Choroid plexus epithelial cell (primary cell): ENCODE measurements at places on chromosomes 12 and 14.

DNA sequence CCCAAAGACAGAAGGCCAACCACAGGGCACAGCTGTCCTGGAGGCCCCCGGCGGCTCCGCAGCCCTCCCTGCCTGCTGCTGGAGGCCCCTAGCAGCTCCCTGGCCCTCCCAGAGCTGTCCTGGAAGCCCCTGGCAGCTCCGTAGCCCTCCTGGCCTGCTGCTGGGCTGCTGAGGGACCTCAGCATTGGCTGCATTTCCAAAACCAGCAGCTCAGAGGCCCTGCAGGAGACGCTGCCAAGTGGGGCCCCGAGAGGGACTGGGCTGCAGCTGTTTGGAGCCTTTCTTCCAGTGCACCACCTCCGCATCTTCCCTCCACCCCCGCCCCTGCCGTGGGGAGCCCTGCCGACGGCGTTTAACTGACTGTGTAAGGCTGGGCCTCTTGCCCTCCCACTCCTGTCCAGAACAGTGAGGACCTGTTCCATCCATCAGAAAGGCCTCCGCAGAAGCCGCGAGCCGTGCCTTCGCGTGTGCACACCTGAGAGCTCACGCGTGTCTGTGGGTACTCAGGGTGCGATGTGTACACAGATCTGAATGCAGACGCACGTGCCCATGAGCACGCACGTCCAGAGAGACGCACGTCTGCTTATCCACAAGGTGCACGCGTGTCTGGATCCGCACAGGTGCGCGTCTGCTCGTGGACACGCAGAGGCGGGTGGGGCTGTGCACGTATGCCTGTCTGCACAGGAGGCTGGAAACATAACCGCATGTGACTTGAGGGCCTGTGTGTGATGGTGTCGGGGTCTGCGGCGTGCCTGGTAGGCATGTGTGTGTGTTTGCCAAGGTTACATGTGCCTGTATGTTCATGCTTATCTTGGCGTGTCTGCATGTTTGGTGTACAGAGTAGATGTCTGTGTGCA, 57.0 kb upstream of the FBRSL1 start:
- DNase-seq = peak; percentile 58

GRCh38 chr14:24780281-24780680, 146.3 kb upstream of the GZMB start:
- no peak for DNase-seq

DNA sequence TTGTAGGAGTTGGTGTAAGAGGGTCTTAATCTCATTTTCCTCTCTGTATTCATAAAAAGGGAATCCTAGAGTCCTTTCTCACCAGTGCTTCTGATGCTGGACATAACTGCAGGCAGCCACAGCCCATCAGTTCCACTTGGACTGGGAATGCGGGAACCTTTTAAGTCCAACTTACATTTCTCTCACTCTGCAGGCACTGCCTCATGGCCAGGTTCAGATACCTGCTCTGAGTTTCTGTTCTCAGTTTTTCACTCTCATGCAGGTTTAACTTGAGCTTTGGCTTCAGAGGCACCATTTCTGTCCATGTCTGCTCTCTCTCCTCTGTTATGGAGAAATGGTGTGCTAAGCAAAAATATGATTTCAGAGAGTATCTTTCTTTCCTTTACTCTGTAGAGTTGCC, 4.2 kb downstream of the ACVR1B start:
- no peak for DNase-seq

- peak; percentile 47 for DNase-seq
These were observed 69.9 kb downstream of the SERPINA3 start for GRCh38 chr14:94682061-94682516.

DNA sequence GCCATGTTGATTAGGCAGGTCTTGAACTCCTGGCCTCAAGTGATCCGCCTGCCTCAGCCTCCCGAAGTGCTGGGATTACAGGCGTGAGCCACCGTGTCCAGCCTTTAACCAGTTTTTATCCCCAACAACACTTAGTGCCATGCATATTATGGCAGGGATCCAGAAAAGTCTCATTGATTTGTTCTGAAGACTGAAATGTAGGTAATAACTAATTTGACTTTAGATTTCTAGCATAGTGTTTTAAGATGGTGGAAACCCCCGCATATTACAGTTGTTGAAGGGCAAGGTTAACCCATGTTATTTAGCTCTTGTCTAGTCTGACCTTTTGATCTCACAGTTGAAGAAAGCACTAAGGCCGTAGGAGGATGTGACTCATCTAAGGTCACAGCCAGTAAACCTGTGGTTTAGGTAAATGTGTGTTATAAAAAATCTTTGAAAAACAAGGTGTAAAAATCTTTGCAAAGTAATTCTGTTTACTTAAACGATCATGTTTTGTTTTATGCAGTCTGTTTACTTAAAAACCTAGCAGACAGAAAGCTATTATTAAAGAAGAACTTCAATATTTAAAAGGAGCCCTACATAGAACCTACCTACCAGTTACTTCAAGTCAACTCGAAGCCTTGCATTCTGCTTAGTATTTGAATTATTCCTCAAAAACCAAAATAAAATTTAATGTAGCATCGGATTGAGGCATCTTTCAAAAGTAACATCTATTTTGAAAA, 24.8 kb downstream of the BICDL1 start:
- DNase-seq = no peak

GRCh38 chr14:101022916-101023435, 119.5 kb upstream of the RTL1 start:
- no peak for DNase-seq

GRCh38 chr14:88933191-88933590, 108.7 kb downstream of the TTC8 start:
- DNase-seq = peak; percentile 38

DNA sequence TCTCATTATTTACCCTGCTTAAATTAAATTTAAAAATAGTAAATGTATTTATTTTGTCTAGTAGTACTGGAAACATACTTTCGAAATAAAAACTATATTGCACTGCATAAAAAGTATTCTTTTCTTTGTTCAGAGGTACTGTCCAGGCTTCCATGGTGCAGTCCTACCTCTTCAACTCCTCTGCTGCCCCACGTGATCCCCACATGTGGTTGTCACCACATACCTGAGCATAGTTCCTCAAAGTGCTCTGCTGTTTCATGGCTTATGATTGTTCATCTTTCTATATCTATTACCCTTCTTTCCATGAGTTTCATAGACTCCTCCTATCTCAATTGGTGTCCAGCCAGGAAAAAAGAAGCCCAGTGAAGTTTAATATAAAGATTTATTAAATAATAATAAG, 317.5 kb upstream of the OR4E1 start:
- DNase-seq = no peak

- no peak for DNase-seq
These were observed 594 bp upstream of the CEP170B start for GRCh38 chr14:104864267-104865080.

GRCh38 chr12:49022558-49023178, 4.1 kb upstream of the PRKAG1 start:
- no peak for DNase-seq

- no peak for DNase-seq
These were observed 62.5 kb upstream of the FKBP4 start for GRCh38 chr12:2732290-2732689.

- DNase-seq = no peak
These were observed 293.5 kb upstream of the DIO2 start for GRCh38 chr14:80504781-80505180.

DNA sequence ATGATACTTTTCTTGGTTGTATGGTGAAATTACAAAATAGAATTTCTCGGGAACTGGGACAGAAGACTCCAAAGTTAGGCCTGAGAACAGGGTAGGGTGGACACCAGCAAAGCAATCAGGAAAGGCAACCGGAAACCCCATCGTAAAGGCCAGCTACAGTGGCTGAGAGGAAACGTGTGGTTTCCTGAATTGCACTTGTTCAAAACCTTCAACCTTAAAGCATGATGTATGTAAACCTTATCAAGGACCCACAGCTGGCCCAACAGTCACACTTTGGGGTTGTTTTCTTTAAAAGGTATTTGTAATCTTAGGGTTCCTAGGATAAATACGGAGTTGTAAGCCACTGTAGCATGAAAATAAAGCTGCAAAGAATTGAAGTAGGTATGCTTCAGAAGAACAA, 2.2 kb upstream of the PTGDR start:
- no peak for DNase-seq

GRCh38 chr12:15299947-15300346, 22.4 kb upstream of the PTPRO start:
- DNase-seq = no peak

DNA sequence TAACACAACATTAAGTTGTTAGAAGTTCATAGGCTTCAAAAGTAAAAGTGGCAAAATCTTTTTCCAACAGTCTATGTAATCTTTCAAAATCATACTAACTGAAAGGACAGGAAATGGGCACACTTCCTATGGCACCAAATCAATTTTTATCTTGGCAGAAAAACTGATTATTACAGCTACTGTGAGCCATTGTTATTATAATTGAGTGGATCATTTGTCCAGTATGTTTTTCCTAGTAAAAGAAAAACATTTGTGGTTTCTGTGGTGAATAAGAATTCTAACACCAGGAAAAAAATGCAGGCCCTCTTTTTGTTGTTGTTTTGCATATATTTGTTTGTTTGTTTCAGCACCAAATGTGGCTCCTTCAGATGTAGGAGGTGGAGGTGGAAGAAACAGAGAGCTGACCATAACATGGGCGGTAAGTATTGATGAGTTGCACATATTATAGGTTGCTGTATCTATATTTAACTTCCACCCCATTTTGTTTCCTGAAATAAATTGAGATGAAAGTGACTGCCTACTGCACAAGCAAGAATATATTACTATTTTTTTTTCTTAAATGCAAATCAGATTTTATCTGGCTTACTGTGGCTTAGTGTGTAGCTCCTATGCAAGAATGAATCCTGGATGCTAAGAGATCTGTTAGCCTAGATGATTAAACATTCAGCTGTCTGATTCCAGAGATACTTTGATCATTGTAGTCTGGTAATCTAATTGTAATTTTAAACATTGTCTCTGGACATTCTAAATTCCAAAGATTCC, 174.1 kb upstream of the PDZRN4 start:
- DNase-seq = peak; percentile 3

DNA sequence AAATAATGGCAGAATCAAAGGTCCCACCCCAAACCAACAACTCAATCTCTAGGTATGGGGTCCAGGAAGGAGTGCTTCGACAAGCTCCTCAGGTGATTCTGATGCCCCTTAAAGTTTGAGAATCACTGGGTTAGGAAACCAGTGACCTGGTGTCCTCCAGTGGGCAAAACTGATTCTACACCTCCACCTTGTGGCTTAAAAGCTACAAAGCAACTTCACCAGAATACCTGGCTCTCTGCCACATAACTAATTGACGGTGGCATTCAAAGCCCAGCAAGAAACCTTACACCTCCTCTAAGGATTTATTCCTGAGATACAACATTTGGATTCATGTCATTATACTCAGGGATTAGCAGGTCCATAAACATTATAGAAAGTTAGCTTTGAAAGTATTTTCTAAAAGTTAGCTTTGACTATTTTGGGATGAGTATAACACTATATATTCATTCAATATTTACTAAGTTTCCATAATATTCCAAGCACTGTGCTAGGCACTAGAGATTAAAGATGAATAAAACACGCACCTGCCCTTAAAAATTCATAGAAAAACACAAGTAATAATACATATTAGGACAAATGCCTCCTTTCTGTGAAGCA, 45.4 kb downstream of the DCAF5 start:
- DNase-seq = peak; percentile 81

- DNase-seq = no peak
These were observed 380.1 kb downstream of the ZFP36L1 start for GRCh38 chr14:68412505-68413465.

GRCh38 chr12:57896434-57897201, 44.7 kb upstream of the ATP23 start:
- peak; percentile 82 for DNase-seq

DNA sequence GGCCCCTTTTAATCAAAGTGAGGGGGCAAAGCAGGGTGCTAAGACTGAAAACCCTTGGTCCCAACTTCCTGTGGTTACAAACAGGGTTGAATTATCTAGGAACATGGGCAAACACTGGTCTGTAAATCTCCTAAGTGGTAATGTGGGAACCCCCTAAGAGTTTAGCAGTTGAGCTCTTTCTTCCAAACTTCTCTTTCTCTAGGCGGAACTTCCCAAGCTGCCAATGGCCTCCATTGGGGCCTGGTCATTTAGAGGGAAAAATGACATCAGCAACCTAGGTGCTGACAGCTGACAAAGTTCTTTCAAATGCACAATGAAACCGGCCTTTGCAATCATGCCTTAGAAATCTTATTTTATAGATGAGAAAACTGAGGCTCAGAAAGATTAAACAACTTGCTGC, 17.7 kb downstream of the HEBP1 start:
- no peak for DNase-seq

DNA sequence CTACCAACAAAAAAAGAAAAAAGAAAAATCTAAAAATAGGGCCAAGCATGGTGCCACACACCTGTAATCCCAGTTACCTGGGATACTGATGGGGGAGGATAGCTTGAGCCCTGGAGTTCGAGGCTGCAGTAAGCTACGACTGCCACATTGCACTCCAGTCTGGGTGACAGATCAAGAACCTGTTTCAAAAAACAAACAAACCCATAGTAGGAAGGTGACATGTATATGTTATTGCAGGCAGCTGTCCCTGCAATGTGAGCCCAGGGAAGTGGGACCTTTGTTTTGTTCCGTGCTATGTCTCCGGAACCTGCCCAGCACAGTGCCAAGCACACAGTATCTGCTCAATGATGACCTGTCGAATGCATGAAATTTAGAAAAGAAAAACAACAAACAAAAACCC, 37.2 kb upstream of the YY1 start:
- no peak for DNase-seq

- DNase-seq = peak; percentile 82
These were observed 8.9 kb downstream of the GPR65 start for GRCh38 chr14:88013750-88014349.

GRCh38 chr14:49895480-49895879, 2.6 kb downstream of the ARF6 start:
- no peak for DNase-seq

GRCh38 chr12:89862511-89863445, 154.1 kb upstream of the ATP2B1 start:
- DNase-seq = peak; percentile 36

DNA sequence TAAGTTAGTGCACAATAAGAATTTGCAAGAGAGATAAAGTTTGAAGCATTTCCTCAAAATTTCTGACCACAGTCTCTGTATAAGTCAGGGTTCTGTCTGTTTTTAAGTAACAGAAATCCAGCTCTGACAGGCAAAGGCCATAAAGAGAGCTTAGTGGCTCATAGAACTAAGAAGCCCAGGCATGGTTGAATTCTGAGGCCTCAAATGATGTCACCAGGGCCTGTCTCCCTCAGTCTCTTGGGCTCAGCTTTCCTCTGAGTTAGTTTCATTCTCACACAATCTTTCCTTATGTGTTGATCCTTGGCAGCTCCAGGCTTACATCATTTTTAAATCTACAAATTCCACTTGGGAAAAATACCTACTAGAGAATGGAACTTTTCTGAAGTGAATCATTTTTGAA, 173.4 kb upstream of the ATP2B1 start:
- DNase-seq = peak; percentile 44
